ENCODE measurements at places on chromosomes 3 and 15.
A peak's percentile ranks its signal among the peaks of the same experiment; 100 is the strongest.

- no peak for DNase-seq
These were observed 60.3 kb upstream of the TEX264 start for GRCh38 chr3:51610708-51611107.

DNA sequence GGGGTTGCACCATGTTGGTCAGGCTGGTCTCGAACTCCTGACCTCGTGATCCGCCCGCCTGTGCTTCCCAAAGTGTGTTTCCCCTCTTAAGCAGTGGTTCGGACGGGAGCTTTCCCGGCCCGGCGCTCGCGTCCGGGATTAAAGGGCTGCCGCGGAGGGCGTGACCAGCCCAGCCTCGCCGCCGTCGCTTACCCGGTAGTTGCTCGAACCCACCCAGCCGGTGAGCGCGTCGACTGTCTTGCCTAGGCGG is 513 bp downstream of the CLASP2 start:
- DNase-seq: no peak

GRCh38 chr3:187263270-187263669 is 28.3 kb downstream of the MASP1 start:
- no peak for DNase-seq

- no peak for DNase-seq
These were observed 91.8 kb downstream of the FILIP1L start for GRCh38 chr3:100022506-100022905.

DNA sequence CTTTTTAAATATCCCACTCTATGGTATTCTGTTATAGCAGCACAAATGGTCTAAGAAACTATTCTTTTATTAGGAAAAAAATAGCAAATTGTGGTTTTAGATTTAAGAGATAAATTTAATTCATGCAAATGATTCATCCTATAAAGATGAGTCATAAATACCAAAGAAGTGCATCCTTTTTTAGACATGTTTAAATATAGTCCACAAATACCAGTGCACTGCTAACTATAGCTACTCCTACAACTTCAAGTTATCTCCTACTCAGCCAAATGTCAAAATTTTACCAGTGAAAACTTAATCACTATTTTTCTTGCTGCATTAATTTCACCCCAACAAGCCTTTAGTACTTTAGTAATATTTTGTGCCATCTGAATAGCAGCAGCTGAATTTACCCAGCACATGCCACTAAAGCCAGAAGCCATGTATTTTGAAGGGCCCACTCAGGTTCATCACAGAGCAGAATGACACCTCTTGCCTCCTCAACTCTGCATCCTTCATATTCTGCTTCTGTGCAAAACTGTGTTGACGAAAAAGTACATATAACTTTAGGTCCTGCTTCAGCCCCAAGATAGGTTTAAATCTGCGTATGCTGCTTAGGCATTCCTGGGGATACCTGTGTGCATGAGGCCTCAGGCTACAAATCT is 24.9 kb downstream of the CX3CR1 start:
- no peak for DNase-seq

- no peak for DNase-seq
These were observed 14.4 kb downstream of the TMOD2 start for GRCh38 chr15:51765751-51766150.

DNA sequence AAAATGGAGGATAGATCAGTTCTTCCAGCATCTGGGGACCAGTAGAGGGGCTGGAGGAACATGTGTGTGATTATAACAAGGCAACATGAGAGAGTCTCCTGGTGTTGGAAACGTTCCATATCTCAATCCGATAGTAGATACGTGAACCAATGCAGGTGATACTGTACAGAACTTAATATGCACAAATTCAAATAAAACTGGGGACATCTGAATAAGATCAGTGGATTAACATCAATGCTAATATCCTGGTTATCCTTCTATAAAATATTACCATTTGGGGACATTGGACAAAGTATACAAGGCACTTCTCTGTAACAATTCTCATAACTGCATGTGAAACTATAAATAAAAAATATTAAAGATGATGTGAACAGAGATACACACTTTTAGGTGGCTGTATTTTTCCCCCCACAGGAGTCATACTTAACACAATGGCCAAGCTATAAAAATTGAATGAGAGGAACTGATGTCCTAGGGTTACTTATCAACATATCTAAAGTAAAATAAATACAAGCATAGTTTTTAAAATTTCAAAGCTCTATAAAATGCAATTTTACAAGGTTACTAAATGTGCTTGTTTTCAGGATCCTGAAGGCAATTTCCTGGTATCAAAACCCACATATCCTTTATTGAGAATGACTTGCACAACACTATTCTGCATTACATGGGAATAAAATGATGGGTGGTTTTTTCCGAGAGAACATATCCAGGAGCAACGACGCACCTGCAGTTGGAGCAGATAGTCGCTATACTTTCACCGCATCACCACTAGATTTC is 31.1 kb upstream of the TJP1 start:
- DNase-seq: no peak

GRCh38 chr3:42590989-42591756 is 513 bp downstream of the SS18L2 start:
- DNase-seq: no peak

GRCh38 chr3:49124203-49124602 is 3.6 kb upstream of the USP19 start:
- DNase-seq: no peak

- no peak for DNase-seq
These were observed 633.4 kb downstream of the EPHA3 start for GRCh38 chr3:89740881-89741177.

DNA sequence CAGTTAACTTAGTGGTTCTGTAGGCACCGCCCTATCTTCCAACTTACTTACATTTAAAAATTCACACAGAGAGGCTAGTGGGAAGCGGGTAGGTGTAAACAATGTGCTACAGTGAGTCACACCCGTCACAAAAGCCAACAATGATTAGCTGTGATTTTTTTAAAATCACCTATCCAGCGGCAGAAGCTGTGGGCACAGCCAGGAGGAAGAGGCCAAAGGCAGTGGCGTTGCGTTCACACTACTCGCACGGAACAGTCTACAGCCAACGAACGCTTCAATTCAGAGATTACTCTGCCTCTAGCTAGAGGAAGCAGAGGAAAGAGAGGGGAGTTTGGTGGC is 2.5 kb upstream of the NLGN1 start:
- DNase-seq: no peak

DNA sequence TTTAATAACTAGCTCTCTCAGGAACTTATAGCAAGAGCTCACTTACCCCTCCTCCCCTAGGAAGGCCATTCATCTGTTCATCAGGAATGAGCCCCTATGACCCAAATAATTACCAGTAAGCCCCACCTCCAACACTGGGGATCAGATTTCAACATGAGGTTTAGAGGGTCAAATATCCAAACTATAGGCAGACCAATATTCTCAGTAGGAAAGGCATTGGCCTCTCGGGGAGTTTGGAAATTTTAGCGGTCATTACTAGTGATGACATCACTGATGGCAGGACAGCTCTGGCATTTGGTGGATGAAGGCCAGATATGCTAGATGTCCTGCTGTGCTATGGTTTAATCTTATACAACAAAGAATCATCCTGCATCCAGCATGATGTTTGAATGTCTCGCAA is 15.2 kb upstream of the CD47 start:
- DNase-seq: no peak

DNA sequence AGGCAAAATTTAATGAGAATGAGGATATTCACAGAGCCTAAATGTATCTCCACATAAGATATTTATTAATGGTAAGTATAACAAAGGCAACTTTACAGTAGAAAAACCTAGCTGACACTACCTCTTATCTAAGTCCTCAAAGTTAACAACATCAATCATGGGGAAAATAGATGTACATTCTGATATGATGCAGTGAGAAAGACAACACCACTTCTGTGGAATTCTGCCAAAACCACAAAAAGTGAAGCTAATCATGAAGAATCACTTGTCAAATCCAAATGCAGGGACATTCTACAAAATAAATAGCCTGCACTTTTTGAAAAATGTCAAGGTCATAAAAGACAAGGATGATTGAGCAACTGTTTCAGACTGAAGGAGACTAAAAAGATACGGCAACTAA is 27.5 kb upstream of the EOMES start:
- no peak for DNase-seq

GRCh38 chr15:51121118-51121517 is 26.4 kb upstream of the TNFAIP8L3 start:
- no peak for DNase-seq

GRCh38 chr15:83099290-83099689 is 8.2 kb upstream of the TM6SF1 start:
- no peak for DNase-seq

GRCh38 chr15:63655683-63656372 is 58.6 kb downstream of the FBXL22 start:
- DNase-seq: no peak

DNA sequence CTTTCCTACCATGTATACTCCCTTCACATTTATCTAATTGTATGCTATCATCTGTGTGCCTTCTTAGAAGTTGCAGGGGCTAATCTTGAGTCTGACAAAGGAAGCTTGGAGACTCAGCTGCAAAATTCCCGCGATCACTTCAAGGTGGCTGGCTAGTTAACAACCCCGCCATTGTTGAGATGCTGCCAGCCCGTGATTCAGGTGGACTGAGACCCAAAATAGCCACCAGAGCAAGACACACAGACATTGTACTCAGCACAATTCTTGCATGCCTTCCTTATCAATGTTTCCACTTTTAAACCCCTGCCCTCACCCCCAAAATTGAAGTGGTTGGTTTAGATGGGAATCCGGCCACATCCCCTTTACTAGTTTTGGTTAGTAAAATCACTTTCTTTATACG is 225.8 kb upstream of the ZNF717 start:
- no peak for DNase-seq

DNA sequence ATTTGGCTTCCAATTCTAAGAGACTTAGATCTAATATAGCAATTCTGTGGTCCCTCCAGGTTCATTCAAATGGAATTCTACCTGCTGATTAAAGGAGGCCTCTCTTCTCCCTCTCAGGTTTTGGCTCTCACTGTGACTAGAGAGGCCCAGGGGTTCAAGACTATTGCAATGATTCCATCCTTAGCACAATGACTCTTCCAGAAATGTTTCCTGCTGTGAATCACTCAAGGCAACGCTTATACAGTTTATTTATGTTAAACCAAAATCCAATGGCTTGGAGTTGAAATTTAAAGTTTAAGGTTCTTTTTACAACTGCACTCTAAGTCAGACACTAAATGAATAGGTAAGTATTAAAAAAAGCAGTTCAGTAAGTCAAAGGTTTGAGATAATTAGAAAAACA is 39.9 kb downstream of the IFT57 start:
- no peak for DNase-seq

DNA sequence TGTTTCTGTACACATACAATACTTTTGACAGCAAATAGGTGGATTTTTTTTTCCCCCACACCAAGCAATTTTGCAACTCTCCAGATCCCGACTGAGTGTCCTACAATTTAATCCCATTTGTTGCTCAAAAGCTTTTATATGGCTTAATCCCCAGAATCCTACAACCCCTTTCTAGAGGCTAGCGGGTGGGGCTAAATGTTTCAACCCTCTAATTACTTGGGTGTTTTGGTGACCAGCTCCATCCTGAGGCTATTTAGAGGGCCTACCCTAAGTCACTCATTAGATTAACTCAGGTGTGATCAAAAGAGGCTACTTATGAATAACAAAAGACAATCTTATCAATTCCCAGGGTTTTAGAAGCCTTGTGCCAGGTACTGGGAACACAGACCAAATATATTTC is 21.0 kb upstream of the FBXL2 start:
- no peak for DNase-seq

- DNase-seq: no peak
These were observed 28.5 kb downstream of the CRABP1 start for GRCh38 chr15:78368651-78369050.

DNA sequence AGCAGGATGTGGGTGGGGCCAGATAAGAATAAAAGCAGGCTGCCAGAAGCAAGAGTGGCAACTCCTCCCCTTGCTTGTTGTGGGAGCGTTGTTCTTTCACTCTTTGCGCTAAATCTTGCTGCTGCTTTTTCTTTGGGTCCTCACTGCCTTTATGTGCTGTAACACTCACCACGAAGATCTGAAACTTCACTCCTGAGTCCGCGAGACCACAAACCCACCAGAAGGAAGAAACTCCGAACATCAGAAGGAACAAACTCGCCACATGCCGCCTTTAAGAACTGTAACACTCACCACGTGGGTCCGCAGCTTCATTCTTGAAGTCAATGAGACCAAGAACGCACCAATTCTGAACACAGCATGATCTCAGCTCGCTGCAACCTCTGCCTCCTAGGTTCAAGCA is 72.9 kb downstream of the IL12A start:
- no peak for DNase-seq

- no peak for DNase-seq
These were observed 27.3 kb upstream of the PRTG start for GRCh38 chr15:55770261-55770660.

DNA sequence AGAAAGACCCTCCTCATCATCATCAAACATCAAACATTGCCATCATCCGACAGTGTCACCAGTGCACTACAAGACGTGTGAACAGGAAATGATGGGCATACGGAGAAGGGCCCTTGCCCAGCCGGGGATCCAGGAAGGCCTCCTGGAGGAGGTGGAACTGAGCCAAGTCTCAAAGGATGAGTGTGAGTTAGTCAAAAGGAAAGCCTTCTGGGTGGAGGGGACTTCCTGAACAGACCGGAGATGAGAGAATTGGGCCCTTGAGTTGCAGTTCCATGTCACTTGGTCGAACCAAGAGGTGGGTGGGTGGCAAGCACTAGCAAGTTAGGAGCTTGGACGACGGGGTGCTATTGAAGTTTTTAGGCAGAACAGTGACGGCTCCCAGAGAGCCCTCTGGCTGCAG is 8.5 kb downstream of the SEMA4B start:
- no peak for DNase-seq

GRCh38 chr3:153976891-153977554 is 144.2 kb upstream of the ARHGEF26 start:
- no peak for DNase-seq

DNA sequence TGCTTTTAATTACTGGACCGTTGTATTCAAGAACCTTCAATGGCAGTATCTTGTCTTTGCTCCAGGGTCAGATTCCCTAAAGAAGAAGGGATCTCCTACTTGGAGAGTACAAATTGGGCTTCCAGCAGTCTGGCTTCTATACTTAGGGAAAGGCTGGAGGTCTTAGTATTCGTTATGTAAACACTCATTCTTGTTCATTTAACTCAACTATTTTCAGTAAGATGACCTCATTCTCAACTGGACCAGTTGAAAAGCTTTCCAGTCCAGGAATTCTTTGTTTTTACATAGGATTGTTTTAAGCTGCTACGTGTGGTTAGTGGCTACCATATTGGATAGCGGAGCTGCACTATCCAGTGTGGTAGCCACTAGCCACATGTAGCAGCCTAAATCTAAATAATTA is 4.6 kb downstream of the SENP5 start:
- no peak for DNase-seq

- no peak for DNase-seq
These were observed at the start of gene TEX55 for GRCh38 chr3:119145500-119146167. TEX55 (plus strand) TSS chr3:119146165; CDS start chr3:119146190, 25 bp downstream.

GRCh38 chr3:124761250-124761796 is 31.1 kb downstream of the UMPS start:
- peak; percentile 70 for DNase-seq

GRCh38 chr3:71341721-71342120 is 241.8 kb downstream of the FOXP1 start:
- DNase-seq: no peak
